ENCODE measurements at places on chromosomes 1 and 21. TPM values are rescaled to one million over a fixed set of nuclear protein-coding genes. Genes with fewer than 3 reads are reported as not detected.
A peak's percentile ranks its signal among the peaks of the same experiment; 100 is the strongest.

- H3K4me1 ChIP-seq: no peaks in the 10 kb centered on the region
- H3K36me3 ChIP-seq: no peaks in the 10 kb centered on the region
- DNase-seq: no peak
- H3K27me3 ChIP-seq: peaks cover 3% of the 10 kb centered on the region
Measured at GRCh38 chr1:18569811-18570545, 60.7 kb upstream of the PAX7 start.

- no peak overlapping the region for H3K27ac ChIP-seq
- H3K4me1 ChIP-seq: no peaks in the 10 kb centered on the region
- H3K27me3 ChIP-seq: no peaks in the 10 kb centered on the region
- DNase-seq: no peak
- no peaks in the 10 kb centered on the region for H3K36me3 ChIP-seq
Measured at GRCh38 chr1:239879321-239880170, 212.1 kb upstream of the FMN2 start.

- no peaks in the 10 kb centered on the region for H3K36me3 ChIP-seq
- no peak for DNase-seq
- no peaks in the 10 kb centered on the region for H3K27me3 ChIP-seq
- H3K27ac ChIP-seq: no peak overlapping the region
- no peak overlapping the region for H3K4me3 ChIP-seq
Measured at GRCh38 chr1:81547912-81548303, 252.8 kb upstream of the ADGRL2 start.

GRCh38 chr1:107135463-107135862, 5.4 kb upstream of the NTNG1 start:
- peak; percentile 61 for DNase-seq
- peaks cover 2% of the 10 kb centered on the region for H3K4me1 ChIP-seq
- H3K27me3 ChIP-seq: peaks cover 1% of the 10 kb centered on the region
- H3K4me3 ChIP-seq: no peak overlapping the region

DNA sequence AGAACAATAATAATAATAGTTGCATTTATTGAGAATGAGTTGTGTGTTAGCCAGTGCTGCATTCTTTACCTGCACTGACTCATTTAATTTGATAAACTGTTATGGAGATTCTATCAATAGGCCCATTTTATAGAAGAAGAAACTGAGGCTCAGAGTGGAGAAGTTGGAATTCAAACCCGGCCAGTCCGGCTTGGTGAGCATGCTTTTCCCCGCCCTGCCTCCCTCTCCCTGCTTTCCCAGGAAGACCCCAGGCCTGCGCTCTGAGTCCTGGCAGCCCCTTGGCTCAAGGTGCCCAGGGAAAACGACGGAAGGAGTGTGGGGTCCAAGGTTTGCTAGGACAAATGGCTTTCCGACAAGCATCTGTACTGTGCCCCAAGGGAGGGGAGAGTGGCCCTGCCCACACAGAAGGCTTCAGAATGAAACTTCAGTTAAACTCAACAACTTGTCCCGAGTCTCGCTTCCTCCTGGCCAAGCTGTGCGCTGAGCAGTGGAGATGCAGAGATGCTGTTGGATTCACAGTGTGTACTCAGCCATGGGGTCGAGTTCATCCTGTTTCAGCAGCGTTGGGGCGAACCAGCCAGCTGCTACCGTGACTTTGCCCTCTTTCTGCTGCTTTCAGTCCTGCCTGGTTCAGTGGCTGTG, 23.3 kb upstream of the PADI6 start:
- no peak for DNase-seq
- no peak overlapping the region for H3K27ac ChIP-seq
- no peaks in the 10 kb centered on the region for H3K4me1 ChIP-seq
- no peaks in the 10 kb centered on the region for H3K36me3 ChIP-seq

DNA sequence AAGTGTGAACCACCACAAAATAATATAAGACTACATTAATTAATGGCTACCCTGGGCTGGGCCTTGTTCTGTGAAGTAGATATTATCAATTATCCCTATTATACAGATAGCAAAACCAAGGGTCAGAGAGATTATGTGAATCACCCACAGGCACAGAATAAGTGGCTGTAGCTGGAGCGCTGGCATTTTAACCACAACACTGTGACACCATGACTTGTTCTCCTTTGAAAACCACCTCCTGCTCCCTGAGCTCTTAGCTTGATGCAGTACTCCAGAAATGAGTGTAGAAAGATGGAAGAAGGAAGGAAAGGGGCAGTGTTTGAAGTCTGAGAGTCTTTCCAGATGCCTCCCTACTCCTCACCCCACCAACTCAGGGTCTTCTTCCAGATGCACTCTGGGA, 29.5 kb upstream of the JUN start:
- no peak for DNase-seq
- peaks cover 7% of the 10 kb centered on the region for H3K4me1 ChIP-seq
- H3K4me3 ChIP-seq: no peak overlapping the region
- no peak overlapping the region for H3K27ac ChIP-seq

Gene OR10Z1
- not detected for total RNA-seq

Gene LRRC3
- total RNA-seq: 3.6 TPM

Gene FAM72A
- total RNA-seq: 5.6 TPM
